ENCODE measurements at places on chromosomes 1 and 21. TPM values are rescaled to one million over a fixed set of nuclear protein-coding genes. Genes with fewer than 3 reads are reported as not detected.

Gene FRRS1
- total RNA-seq: 11.8 TPM

Gene RIMKLA
- total RNA-seq: 0.02 TPM

DNA sequence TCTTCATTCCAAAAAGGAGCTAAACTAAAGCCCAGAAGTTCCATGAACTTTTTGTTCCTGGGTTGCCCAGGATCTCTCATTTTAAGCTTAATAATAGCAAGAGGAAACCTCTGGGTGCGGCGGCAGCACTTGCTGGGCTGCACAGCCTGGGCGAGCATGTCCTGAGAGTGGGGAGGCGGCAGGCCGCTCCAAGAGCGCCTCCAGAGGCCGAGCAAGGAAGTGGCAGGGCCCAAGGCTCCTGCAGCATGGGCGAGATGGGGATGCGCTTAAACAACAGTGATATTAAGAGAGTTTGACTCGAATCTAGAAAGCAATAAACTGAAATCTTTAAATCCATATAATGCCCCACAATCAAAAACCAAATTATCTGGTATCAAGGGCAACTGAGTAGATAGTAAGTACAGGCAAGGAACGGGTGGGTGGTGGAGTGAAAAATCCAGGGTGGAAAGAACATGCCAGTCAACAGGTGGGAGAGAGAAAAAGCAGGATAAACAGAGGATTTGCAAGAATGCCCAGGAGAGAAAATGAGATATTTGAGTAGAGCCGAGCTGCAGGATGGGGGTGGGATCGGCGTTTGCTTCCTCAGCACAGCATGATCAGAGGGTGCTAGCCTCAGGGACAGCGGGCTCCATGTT, 14.1 kb upstream of the TNR start:
- peak; percentile 17 for DNase-seq
- H3K27me3 ChIP-seq: 0 out of 2 replicates have a peak, but pooled peaks cover 4% of the 10 kb centered on the region
- H3K4me1 ChIP-seq: no peaks in the 10 kb centered on the region
- H3K36me3 ChIP-seq: no peaks in the 10 kb centered on the region
- no peak overlapping the region for H3K27ac ChIP-seq
- no peak overlapping the region for H3K4me3 ChIP-seq

DNA sequence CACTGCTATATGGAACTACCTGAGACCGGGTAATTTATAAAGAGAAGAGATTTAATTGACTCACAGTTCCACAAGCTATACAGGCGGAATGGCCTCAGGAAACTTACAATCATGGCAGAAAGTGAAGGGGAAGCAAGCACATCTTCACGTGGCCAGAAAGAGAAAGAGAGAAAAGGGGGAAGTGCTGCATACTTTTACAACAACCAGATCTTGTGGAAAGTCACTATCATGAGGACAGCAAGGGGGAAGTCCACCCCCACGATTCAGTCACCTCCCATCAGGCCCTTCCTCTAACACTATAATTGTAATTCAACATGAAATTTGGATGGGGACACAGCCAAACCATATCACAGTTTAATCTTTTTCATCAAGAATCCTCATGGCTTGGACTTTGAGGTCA, 339.2 kb upstream of the AJAP1 start:
- no peak for DNase-seq
- H3K27me3 ChIP-seq: peaks cover 19% of the 10 kb centered on the region
- H3K4me1 ChIP-seq: no peaks in the 10 kb centered on the region
- H3K27ac ChIP-seq: no peak overlapping the region
- H3K4me3 ChIP-seq: no peak overlapping the region
- no peaks in the 10 kb centered on the region for H3K36me3 ChIP-seq

Gene TMEM51
- total RNA-seq: 20.6 TPM

DNA sequence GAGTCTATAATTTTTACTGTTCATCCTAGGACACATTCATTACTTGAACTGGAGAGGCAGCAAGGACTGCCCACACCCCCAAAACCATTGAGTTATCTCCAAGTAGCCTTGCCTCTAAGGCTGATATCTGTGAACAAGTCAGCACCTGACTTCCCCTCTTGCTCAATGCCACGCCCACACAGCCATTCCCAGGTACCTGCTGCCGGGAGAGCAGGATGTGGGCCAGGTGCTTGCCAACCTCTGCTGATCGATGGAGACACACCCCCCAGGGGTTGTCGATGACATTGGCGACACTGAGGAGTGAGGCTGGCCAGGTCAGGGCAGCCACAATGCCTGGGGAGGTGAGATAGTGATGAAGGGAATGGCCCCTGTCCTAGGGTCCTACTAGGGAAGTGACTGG, 60.1 kb downstream of the TMCO4 start:
- no peak overlapping the region for H3K27ac ChIP-seq
- no peaks in the 10 kb centered on the region for H3K36me3 ChIP-seq
- H3K4me1 ChIP-seq: peaks cover 22% of the 10 kb centered on the region

- H3K27me3 ChIP-seq: no peaks in the 10 kb centered on the region
- H3K36me3 ChIP-seq: peaks cover 4% of the 10 kb centered on the region
- no peak overlapping the region for H3K27ac ChIP-seq
- no peak overlapping the region for H3K4me3 ChIP-seq
- no peaks in the 10 kb centered on the region for H3K4me1 ChIP-seq
Measured at GRCh38 chr1:165876121-165876520, 48.7 kb downstream of the UCK2 start.

Gene EPHB2
- total RNA-seq: 29.8 TPM

- H3K4me3 ChIP-seq: no peak overlapping the region
- H3K27ac ChIP-seq: no peak overlapping the region
- no peaks in the 10 kb centered on the region for H3K27me3 ChIP-seq
- no peak for DNase-seq
Measured at GRCh38 chr1:41245659-41246058, 3.6 kb upstream of the SCMH1 start.

DNA sequence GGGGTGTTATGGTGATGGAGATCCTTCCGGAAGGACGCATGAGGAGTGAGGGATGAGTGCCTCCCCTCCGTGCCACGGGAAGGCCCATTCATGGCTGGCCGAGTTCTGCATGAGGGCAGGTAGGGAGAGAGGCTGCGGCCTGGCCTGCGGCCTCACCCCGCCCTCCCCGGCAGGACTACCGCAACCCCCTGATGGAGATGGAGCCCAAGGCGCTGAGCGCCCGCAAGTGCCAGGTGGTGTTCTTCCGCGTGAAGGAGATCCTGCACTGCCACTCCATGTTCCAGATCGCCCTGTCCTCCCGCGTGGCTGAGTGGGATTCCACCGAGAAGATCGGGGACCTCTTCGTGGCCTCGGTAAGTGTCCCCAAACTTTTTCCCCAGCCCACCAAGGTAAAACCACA, 83.3 kb downstream of the ARHGEF10L start:
- no peak overlapping the region for H3K27ac ChIP-seq
- no peak overlapping the region for H3K4me3 ChIP-seq
- peaks cover 5% of the 10 kb centered on the region for H3K4me1 ChIP-seq
- H3K36me3 ChIP-seq: 0 out of 2 replicates have a peak, but pooled peaks cover 2% of the 10 kb centered on the region
- no peaks in the 10 kb centered on the region for H3K27me3 ChIP-seq
- DNase-seq: no peak

DNA sequence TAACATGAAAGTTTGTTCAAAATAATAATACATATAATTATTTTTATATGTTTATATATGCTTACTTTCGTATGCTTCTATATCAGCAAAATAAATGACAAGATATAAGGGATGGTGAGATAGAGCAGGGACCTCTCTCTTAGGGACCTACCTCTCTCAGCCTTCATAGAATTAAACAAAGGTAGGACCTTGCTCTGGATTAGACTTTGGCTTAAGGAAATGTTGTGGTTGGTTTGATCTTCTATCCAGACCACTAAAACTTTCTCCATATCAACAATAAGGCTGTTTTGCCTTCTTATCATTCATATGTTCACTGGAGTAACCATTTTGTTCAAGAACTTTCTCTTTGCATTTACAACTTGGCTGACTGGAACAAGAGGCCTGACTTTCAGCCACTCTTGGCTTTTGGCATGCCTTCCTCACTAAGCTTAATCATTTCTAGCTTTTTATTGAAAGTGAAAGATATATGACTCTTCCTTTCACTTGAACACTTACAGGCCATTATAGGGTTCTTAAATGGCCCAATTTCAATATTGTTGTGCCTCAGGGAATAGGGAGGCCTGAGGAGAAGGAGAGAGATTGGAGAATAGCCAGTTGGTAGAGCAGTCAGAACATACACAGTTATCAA, 14.4 kb downstream of the FRRS1 start:
- DNase-seq: no peak
- H3K36me3 ChIP-seq: 0 out of 2 replicates have a peak, but pooled peaks cover 3% of the 10 kb centered on the region
- no peaks in the 10 kb centered on the region for H3K27me3 ChIP-seq
- H3K4me1 ChIP-seq: no peaks in the 10 kb centered on the region
- no peak overlapping the region for H3K27ac ChIP-seq

DNA sequence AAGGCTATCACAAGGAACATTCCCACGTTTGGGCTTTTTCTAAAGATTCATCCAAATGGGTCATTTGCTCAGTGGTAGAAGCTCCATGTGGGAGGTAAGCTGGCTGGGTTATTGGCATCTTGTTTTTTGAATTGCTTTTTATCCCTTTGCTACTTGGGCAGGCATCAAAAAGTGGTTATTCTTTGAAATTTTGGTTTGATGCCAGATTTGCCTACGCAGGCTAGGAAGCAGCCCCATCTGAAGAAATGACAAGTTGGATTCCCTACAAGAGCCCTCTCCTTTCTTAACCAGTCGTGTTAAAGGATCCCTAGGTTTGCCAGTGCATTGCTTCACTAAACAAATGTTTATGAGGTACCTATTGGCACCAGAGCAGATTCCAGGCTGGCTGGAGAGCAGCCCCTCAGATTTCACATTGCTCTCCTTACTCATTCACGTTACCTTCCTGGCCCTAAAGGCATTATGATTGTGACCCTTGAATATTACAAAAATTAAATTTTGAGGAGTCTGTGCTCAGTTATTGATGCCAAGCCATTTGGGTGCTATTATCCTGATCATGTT, 38.8 kb downstream of the ARID1A start:
- H3K4me3 ChIP-seq: no peak overlapping the region
- H3K27ac ChIP-seq: no peak overlapping the region
- H3K27me3 ChIP-seq: no peaks in the 10 kb centered on the region

DNA sequence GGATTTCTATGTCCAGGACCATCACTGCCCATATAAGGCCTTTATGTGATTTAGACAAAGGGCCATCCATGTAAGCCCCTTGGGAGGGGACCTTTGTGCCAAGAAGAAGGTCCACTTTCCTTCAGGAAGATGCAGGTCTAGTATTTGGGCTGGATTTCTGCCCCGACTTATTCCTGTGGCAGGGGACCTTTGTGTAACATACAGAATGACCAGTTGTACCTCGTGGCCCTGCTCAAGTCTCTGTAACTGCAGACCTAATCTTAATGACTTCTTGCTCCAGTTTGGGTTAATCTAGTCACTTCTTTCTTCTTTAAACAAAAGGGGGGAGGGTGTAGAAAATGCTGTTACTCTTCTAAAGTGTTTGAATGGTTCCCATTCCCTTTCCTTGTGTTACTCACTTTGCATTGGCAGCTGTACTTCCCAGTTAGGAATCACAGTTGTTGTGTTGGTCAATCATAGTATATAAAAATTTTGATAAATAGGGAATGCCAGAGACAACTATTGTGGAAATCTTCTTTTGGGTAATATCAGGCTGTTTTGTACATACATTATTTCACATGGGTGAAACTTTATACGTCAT, 54.2 kb downstream of the MIGA1 start:
- DNase-seq: no peak
- H3K36me3 ChIP-seq: peaks cover 11% of the 10 kb centered on the region
- H3K27me3 ChIP-seq: no peaks in the 10 kb centered on the region
- H3K27ac ChIP-seq: no peak overlapping the region

DNA sequence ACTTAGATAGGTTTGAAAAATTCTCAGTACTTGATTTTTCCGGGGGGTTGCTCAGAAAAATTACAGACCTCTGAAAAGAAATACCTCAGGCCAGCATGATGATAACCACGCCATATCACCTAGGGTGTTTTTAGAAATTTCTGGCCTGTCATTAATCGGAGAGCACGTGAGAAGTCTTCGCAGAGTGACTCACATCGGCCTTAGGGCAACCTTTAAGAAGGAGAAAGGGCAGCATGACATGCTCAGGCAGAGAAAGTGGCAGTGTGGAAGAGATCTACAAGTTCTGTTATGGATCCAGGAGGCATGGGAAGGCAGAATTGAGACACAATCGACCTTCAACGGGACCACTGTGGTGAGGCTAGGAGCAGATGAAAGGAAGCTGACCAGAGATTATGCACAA, 506.3 kb downstream of the LMO4 start:
- H3K27me3 ChIP-seq: no peaks in the 10 kb centered on the region
- H3K4me1 ChIP-seq: no peaks in the 10 kb centered on the region
- H3K4me3 ChIP-seq: no peak overlapping the region
- H3K36me3 ChIP-seq: no peaks in the 10 kb centered on the region

DNA sequence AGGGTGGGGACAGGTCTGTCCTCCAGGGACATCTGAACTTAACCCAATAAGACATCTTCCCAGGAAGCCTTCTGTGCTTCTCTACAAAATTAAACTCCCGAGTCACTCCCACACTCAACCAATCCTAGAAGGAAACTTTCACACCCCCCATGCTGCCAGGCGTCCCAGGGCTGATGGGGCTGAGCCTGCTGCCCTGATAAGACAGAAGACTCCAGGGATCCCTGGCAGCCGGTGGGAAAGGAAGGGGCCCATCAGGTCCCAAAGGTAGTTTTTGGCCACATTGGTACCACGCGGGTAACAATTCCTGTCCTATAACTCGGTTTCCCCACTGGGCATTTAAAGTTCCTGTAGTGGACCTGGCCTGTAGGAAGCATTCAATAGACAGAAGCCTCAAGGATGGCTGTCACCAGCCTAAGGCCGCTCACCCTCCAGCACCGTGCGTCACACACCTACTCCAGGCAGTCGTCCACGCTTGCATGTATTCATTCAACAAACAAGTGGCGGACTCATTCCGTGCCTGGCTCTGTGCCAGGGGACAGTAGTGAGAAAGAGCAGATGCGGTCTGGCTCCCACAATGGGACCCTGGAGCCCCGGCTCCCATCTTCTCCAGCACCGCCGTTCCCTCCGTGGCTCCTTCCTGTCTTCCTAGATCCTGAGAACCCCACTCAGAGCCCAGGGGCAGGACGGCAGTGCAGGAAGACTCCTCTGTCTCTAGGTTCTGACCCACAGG, 465.2 kb downstream of the NPHP4 start:
- no peak overlapping the region for H3K27ac ChIP-seq
- H3K4me3 ChIP-seq: no peak overlapping the region
- peaks cover 7% of the 10 kb centered on the region for H3K27me3 ChIP-seq
- H3K4me1 ChIP-seq: no peaks in the 10 kb centered on the region
- no peak for DNase-seq

Gene WNT3A
- not detected for total RNA-seq

DNA sequence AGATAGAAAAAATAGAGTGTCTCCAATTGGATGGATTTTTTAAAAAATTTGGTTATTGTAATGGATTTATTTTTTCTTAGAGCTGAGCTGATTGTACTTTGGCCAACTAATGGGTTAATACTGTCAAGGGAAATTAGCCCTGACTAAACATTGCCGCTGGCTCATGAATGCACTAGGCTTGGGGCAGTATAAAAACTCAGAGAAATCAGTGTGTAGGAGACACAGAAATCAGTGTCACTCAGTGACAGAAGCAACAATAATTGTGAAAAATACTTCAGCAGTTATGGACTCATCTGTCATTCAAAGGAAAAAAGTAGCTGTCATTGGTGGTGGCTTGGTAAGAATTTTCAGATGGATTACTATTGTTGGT, at the start of gene KMO:
Gene KMO, plus strand, starts transcription at position 217 of the 370 bp plus-strand sequence. Its CDS starts 67 bp downstream, at position 284.
- H3K27me3 ChIP-seq: no peaks in the 10 kb centered on the region
- no peaks in the 10 kb centered on the region for H3K36me3 ChIP-seq
- no peaks in the 10 kb centered on the region for H3K4me1 ChIP-seq
- no peak within 1 kb of the TSS for H3K27ac ChIP-seq
- H3K4me3 ChIP-seq: peak within 1 kb of the TSS; percentile 61

Gene ORC1
- 37.3 TPM for total RNA-seq
